A549 treated with dexamethasone at 1 μM for 4 hours (cell line): ENCODE measurements at places on chromosomes 2 and 18. TPM values are rescaled to one million over a fixed set of nuclear protein-coding genes. Genes with fewer than 3 reads are reported as not detected.

The UGGT1 gene
- 20.1 to 29.3 TPM (median 27.2 TPM) in 5 replicates for total RNA-seq

The COX5B gene
- total RNA-seq: 254 to 291 TPM (median 280 TPM) in 5 replicates

The CRYBA2 gene
- 0.31 TPM in 1 of 5 replicates, not detected in the others for total RNA-seq

The TMEFF2 gene
- total RNA-seq: 0.20 to 0.50 TPM (median 0.34 TPM) in 5 replicates

The FAP gene
- total RNA-seq: 0.08 TPM in 1 of 5 replicates, not detected in the others

The CLEC4F gene
- total RNA-seq: not detected in 5 replicates
